ENCODE measurements at places on chromosomes 1 and 21. TPM values are rescaled to one million over a fixed set of nuclear protein-coding genes. Genes with fewer than 3 reads are reported as not detected.

GRCh38 chr1:91672601-91673161 is 172.0 kb downstream of the CDC7 start:
- no peak for DNase-seq

DNA sequence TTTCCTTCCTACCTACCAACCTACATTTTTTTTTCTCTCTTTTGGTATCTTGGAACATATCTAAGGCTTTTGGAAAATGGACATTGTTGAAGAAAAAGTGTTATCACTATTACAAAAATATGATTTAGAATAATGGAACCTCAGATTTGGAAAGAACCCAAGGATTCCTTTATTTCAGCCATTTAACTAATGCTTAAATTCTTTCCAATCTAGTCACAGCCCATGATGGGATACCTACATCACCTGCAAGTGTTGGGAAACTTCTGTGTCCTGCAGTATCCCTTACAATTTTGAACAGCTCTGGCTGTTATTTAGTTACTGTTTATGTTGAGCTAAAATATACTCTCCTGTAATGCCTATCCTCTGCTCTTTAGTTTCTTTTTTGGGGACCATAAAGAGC is 22.3 kb upstream of the APOBEC4 start:
- DNase-seq = no peak

DNA sequence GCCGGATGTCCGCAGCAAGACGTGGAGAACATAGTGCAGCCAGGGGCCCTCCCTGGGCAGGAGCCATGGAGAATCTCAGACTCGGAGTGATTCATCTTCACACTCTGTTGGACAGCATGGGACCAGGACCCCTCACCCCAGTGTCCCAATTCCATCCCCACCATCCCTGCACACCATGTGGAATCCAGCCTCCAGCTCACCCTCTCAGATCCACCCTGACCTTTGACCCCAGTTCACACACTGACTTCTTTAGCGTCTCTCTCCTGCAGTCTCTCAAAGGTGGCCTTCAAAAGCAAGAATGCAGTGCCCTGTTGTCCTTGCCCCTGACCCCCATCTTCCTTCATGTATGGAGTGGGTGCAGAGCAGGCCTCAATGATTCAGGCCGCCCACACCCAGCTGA is 2.1 kb upstream of the TNNI1 start:
- no peak for DNase-seq

DNA sequence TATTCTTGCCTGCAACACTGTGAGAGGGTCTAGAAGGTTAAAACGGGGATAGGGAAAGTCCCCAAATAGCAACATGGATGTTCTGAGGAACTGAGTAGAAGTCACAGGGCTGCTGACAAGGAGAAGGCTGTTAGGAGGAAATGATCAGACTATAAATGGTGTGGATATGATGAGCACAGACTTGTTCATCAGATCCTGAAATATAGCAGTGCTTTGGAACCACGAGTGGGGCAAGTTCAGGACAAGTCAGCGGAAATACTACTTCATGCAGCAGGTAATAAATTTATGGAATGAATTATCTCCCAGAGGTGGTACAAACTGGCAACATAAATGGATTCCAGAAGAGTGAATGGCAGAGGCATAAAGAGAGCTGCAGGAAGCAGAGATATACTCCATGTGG is 3.2 kb upstream of the KIAA0040 start:
- DNase-seq = no peak

DNA sequence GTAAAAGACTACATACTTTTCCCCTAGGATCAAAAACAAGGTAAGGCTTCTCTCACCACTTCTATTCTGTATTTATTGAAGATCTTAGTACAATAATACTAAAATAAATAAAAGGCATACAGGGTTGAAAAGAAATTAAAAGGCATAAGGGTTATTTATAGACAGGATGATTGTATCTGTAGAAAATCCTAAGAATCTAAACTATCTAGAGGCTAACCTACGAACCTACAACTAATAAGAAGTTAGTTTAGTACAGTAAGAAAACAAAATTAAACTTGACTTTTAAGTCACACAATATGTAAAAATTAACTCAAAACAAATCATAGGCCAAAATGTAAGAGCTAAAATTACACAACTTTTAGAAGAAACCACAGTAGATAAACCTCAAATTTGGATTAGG is 50.4 kb upstream of the ADAM30 start:
- no peak for DNase-seq

DNA sequence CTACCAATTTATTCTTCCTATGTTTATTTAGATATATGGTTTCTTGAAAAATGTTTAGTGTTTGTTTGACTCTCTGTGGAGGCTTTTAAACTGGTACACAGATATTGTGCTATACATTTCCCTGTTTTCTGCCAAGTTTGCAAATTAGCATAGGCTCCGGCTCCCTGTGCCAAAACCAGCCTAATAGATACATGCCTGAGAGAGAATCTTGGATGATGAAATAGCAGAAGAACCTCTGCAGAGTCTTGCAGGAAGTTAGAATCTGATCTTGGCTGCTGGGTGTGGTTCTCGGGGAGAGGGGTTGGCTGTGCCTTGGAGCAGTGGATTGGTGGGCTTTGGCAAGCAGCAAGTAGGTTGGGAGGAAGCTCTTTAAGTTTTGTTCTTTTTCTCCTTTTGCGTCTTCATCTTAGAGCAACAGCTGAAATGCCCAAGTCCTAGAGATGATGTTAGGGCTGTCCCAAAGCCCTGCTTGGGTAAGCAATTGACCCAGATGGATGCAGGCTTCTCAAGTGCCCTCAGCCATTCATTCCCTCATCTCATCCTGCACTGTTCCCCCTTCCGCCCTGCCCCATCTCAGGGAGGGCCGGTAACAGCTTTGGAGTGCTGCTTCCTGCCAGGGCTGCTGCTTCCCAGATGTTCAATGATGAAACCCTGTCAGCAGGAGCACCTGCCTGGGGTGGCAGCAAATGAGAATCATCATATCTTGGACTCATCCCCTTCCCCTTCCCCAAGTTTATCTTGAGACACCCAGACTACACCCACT is 9.3 kb downstream of the PLA2G2A start:
- no peak for DNase-seq

The SLC35F3 gene
- total RNA-seq = 0.78 TPM

The ZBTB8A gene
- 38.1 TPM for total RNA-seq

DNA sequence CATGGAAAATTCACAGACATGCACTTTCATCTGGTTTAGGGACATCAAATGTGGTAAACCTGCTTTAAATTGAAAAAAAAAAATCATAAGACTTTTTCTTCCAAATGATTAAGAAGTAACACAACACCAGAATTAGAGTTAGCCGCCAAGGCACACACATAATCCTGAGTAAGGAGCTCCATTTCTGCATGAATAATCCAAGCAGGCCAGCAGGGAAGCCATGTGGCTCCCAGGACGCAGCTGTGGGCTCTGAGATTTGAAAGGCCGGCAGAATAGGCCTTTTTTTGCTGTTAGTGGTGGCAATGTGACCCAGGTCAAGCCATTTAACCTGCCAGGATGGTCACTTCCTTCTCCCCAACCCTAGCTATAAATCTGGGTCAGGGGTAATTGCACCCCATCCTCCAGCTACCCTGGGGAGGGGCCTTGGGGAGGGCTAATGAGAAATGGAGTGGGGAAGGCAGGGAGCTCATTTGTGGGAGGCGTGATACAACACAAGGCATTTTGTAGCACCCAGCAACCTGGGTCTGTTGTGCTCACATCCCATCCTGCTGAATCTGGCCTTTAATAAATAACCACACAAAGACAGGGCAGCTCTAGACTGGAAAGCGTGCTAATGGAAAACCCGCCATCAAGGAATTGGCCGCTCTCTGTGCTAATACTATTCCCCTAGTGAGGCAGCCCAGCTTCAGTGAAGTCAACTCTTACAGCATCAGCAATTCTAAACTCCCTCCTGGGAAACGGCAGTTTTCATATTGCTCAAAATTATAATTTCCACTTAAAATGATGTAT is 178.5 kb downstream of the RHOU start:
- no peak for DNase-seq

- DNase-seq = no peak
Measured at GRCh38 chr1:202802998-202803932, 5.0 kb downstream of the KDM5B start.

DNA sequence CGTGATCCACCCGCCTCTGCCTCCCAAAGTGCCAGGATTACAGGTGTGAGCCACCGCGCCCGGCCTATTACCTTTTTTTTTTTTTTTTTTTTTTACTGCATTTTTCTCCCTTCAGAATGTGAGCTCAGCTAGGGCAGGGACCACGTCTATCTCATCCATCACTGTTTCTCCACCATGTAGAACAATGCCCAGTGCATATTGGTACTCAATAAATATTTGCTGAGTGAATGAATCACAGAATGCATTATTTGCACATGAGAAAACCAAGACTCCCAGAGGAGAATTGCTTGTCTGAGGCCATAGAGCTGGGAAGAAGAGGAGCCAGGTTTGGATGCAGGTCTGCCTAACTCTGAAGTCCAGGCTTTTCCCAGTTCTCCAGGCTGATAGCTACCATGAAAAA is 8.2 kb upstream of the SLC9A1 start:
- no peak for DNase-seq

The HEYL gene
- 0.47 TPM for total RNA-seq

DNA sequence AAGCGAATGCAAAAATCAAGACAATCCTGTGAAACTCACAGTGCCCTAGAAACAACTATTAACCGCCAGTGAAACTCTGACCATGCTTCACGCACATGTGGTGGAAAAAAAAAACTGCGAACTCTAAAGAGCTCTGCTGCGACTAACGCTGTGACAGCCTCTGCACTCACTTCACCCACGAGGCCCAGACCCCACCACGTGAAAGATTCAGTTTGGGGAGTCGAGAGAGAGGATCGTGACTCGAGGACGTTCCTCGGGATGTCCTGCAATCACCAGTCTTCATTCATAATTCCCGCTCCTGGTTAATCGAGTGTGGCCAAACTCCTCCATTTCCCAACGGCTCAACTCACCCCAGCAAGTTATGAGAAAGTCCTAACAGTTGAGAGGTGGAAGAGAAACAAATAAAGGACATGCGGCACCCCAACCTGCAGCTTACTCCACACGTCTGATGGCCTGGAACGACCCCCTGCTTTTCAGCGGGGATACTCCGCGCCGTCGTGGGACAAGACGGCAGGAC is 1.1 kb downstream of the SERBP1 start:
- DNase-seq = no peak

GRCh38 chr1:85078903-85079302 is 30.6 kb upstream of the MCOLN3 start:
- DNase-seq = no peak

- no peak for DNase-seq
Measured at GRCh38 chr1:185561629-185562028, 172.6 kb upstream of the HMCN1 start.

GRCh38 chr1:224612246-224612645 is 3.9 kb upstream of the CNIH3 start:
- no peak for DNase-seq

The OR2AK2 gene
- 0.78 TPM for total RNA-seq

DNA sequence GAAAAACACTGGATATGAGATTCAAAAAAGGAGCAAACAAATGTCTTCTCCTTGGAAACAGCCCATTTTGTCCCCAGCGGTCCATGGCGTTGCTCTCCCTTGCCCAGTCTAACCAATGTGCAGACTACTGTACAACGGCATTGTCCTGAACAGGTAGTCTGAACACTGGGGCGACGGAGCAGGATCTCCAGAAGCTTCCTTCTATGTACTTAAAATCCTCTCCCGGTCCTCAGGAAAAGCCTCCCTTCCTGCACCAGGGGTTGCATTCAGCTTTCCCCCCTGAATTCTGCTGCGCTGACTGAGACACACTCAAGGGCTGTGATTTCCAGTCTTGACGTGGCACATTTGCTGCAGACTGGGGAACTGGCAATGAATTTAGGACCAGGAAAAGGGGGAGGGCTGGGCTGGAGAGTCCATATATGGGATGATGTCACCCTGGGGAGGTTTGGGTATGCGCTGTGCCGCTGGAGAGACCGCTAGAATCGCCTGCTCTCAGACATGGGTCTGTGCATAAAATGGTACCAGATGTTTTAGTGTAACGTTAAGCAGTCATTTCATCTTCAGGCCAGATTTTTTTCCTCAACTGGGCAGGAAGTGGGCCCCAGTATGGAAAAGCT is 275.9 kb upstream of the C1orf105 start:
- no peak for DNase-seq

GRCh38 chr1:76234061-76234460 is 159.5 kb downstream of the ST6GALNAC3 start:
- DNase-seq = no peak

GRCh38 chr21:34702341-34703170 is 33.8 kb downstream of the CLIC6 start:
- DNase-seq = no peak

The OR10J1 gene
- total RNA-seq = not detected

GRCh38 chr1:231279081-231279480 is 38.1 kb downstream of the GNPAT start:
- DNase-seq = no peak

DNA sequence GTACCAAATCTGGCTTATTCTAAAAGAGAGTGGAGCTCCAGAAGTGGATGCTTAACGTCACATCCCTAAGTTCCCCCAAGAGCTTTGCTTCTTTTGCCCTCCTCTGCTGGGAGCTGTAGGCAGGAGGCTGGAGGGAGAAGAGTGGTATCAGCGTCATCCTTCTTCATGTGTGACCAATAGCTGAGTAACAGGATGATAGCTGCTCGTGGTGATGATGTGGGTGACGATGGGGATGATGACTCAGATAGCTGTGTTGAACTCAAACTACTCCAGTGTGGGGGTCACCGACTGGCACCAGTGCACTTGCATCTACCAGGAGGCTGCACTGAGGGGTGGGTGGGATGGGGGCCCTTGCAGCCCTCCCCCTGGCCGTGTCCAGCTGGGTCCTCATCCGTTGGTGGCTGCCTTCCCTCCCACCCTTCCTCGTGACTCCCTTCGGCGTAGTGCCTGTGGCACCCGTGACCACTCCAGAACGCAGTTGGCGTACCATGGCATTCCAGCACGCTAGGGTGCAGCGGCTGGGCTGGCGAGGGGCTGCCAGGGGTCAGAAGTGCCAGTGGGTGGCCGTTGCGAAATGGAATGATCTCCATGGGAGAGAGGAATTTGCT is 1.1 kb downstream of the IGFN1 start:
- no peak for DNase-seq

The NBPF4 gene
- 0.16 TPM for total RNA-seq

DNA sequence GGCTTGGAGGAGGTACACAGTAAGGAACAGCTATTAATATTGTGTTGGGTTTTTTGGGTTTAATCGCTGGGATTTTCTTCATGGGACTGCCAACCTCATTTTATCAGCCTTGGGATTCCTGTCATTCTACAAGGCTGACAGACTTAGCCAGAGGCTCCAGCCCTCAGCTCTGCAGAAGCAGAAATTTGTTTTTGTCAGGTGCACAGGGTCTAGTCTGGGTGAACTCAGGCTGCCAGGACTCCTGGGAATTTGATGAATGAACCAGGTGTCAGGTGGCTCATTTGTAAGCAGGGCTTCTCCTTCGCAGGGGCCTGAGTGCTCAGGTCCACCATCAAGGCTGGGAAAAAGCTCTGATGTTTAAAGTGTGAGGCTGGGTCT is 11.5 kb upstream of the ZNF362 start:
- no peak for DNase-seq

The SH2D1B gene
- total RNA-seq = not detected

DNA sequence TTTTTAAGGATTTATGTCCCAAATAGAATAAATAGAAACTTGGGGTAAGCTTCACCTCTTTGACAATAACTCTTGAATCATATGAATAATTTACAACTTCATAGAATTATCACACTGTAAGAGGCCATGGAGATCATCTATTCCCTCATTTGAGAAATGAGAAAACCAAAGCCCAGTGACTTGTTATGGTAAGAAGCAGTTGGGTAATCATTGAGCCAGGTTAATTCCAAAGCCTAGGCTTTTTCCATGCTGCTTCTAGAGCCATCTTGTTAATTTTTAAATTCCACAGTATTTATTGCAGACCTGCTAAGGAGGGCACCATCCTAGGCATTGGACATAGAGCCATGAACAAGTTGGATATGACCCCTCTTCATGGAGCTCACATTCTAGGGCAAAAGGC is 160.5 kb downstream of the CDC7 start:
- no peak for DNase-seq

- no peak for DNase-seq
Measured at GRCh38 chr1:237232501-237232900, 190.5 kb downstream of the RYR2 start.

Data from occipital lobe (tissue), 3 donors.